Common myeloid progenitor, CD34-positive (primary cell): ENCODE measurements at places on chromosomes 6 and 20.

GRCh38 chr6:158185729-158186456 is 17.7 kb downstream of the GTF2H5 start:
- DNase-seq = no peak

DNA sequence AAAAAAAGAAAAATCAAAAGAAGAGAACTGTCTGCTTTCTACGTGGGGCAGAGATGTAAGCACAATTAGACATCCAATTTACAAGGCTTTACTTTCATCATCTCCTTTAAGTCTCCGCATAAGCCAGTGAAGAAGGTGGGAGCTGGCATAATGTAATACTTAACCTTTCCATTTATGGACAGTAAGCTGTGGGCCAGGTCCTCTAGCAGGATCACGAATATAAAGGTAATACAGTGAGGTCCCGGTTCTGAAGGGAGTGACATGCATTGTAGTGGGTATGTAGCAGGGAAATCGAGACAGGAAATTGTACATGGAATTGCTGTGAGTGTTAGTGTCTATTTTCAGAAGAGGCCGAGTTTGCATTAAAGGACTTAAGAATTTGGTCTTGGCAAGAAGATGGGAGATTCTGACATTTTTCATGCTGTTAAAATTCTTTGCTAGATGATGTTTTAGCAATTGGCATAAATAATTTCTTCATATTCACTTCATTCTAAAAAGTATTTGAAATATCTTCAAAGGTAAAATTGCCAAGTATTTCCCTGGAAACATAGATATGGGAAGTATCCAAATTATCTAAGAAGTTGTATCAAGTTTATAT is 20.4 kb upstream of the POPDC3 start:
- no peak for DNase-seq

DNA sequence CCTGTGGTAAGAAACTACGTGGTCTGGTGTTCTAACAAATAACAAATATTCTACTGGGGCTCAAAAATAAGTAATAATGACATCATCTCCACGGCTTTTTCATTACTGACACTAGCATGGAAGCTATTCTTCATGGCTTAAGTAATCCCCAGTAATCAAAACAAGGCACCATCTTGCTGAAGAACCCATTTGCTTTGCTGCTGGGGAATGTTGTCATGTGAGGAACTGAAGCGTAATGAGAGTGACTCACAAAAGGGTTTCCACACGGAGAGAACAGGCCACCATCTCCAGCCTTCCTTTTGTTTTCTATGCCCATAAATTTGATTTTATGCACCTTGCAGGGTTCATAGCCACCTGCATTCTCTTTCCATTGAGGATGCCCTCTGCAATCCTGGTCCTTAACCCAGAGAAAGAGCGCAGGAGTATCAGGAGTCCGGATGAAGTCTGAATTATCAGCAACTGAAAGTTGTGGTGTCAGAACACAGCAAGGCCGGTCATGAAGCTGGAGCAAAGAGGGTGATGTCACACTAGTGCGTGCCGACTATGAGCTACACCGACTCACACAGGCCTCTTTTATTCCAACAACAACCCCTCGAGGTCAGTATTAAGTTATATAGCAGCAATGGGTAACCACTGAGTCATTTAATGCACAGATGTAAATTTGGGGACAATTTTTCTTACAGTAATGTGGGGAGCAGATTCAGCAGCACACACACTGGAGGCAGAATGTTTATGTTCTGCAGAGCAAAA is 173.7 kb upstream of the SSTR4 start:
- no peak for DNase-seq

DNA sequence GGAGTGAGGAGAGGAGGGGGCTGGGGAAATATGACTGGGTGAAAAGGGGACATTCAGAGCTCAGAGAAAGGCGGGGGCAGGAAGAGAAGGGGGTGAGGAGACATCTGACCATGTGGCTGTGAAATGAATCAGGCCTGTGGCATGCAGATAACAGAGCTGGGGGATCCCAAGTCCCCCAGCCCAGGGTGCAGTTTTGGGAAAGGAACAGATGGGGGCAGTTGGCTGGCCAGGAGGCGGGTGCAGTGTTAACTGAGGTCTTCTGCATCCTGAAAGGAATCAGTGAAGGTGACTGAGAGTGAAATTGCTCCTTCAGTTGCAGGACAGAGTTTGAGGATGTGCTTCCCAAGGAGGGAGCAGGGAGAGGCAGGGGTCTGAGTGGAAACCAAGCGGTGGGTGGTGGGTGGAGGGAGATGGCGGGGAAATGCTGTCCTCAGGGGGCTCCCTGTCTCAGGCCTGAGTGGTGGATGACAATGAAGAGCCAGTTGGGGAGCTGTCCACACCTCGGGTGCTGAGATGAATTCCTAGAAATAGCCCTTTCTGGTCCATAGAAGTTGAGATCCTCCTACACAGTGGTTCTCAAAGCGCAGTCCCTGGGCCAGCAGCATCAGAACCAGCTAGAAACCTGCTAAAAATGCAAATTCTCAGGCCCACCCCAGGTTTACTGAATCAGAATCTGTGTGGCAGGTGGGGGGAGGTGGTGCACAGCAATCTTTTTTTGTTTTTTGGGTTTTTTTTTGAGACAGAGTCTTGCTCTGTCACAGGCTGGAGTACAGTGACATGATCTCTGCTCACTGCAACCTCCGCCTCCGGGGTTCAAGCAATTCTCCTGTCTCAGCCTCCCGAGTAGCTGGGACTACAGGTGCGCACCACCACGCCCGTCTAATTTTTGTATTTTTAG is 26.0 kb upstream of the CCDC167 start:
- no peak for DNase-seq

GRCh38 chr6:55974688-55975087 is 99.3 kb upstream of the BMP5 start:
- no peak for DNase-seq

GRCh38 chr6:109872968-109873545 is 105.1 kb upstream of the GPR6 start:
- peak; percentile 32 for DNase-seq

DNA sequence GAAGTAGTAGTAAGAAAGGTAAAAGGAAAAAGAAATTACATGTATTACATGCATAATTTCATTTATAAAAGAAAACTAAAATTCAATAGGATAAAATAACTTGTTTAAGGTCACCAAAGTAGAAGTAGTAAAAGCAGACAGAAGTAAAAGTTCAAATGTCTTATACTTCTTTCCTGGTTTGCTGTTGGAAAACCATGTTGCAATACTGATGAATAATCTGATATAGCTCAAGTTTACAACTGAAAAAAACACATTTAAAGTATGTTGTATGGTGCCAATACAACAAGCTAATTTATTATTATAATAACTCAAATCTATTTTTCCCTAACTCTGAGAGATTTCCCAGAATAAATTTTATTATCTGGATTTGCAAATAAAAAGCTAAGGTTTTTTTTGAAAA is 78.3 kb downstream of the PHIP start:
- no peak for DNase-seq

- no peak for DNase-seq
These were observed 7.4 kb upstream of the FGD2 start for GRCh38 chr6:36997811-36998722.

DNA sequence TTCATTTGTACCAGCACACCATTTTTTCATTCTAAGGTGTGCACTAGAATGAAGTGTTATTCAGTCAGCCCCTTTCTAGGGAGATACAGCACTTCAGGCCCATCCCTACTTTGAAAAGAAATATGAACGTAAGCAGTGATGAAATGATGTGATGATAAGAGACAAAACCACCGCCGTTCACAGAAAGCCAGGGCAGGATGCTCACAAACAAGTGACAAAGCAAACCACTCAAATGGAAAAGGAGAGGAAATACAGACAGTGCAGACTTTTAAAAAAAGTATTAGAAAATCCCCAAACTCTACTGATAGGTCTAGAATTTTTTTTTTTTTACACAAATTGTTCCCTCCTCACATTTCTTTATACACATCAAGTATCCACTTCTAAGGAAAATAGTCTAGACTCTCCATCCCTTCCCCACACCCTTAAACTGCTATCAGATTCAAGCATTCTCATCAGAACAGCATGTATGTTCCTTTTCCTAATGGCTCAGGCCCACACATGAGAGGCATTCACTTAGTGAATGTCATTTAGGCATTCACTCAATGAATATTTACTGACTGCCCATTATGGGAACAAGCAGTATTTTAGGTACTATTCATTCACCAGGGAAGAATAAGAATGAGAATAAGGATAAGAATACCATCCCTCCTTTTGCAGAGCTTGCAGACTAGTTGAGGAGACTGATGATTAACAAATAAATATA is 243.5 kb downstream of the GMPR start:
- no peak for DNase-seq

GRCh38 chr20:29326376-29327070 is 1930.9 kb upstream of the DEFB115 start:
- no peak for DNase-seq

DNA sequence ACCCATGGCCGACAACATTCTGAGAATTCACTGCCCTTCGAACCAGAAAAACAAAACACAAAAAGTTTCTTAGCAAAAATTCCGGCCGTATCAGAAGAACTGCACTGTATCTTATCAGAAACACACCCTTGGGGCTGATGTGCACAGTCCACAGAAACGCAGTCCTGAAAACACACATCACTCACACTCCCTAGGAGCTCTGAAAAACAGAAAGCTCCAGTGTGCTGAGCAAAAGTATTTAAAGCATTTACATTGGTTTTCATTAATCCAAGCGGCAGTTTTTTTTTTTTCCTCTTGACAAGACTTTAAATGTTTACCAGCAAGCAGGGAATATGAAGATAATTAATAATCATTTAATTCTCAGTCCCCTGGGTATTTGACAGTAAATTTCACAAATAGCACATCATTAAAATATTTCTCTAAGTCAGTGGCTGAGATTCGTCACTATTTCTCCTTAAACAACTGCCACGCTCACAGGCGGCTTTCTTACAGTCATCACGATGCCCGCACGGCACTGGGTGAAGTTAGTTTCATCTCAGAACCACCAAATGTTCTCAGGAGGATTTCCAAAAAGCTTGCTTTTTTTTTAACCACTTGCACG is 13.3 kb downstream of the NFATC2 start:
- no peak for DNase-seq

- no peak for DNase-seq
These were observed 109.0 kb downstream of the FUT9 start for GRCh38 chr6:96124778-96125177.

DNA sequence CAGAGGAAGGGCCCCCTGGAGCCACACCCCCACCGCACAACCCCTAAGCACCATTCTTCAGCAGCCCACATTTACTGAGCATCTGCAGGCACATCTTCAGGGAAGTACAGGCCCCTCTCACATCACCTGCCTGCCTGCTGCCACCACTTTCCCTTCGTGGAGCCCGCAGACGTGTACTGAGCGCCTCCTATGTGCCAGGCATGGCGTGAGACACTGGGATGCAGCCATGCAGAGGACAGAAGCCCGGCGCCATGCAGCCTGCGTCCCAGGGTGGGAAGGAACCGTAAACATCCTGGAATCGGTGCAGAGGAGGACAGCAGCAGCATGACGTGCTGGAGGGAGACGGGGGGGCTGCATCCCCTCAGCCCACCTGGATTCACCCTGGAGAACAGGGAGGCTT is 78.1 kb downstream of the GRM4 start:
- DNase-seq = no peak

GRCh38 chr6:21478883-21479539 is 114.5 kb upstream of the SOX4 start:
- DNase-seq = no peak

DNA sequence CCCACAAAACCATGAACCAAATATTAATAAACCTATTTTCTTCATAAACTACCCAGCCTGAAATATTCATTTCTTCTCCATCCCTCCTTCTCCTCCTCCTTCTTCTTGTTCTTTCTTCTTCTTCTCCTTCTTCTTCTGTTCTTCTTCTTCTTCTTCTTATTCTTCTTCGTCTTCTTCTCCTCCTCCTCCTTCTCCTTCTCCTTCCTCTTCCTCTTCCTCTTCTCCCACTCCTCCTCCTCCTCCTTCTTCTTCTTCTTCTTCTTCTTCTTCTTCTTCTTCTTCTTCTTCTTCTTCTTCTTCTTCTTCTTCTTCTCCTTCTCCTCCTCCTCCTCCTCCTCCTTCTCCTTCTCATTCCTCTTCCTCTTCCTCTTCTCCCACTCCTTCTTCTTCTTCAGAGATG is 5.0 kb upstream of the TMEM74B start:
- no peak for DNase-seq

DNA sequence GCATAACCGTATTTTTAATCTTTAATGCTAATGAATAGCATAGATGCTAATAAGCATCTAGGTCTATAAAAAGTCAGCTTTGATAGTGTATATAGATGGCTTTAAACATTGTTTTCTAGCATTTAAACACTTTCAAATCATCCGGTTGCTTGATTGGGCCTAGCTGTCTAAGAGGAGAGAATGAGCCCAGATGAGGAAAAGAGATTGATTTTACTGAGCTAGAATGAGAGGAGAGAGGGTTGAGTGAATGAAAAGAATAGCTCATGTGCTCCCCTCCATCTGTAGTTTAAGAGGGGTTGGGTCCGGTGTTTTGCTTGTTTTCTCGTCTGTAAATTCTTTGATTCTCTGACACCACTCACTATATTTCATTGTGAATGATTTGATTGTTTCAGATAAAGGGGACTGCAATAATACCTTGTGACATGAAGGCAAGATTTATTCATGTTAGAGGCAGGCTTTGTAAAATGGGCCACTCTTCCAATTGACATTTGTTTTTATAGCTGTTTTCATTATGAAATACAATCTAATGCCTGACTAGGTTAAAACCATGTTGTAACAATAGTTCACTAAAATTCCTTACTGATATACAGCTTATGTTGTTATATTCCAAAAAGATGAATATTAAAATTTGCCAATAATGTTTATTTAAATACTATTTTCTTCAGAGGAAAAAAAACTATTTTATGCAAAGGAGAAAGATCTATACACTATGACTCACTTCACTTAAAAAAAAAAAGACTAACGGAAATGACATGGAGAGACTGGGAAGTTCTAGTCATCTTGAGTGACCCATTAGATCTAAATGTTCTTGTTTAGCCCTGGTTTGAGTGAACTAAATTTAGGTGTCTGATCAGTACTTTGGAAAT is 3.2 kb downstream of the PTPN1 start:
- peak; percentile 20 for DNase-seq

- no peak for DNase-seq
These were observed 340.6 kb upstream of the SASH1 start for GRCh38 chr6:148001844-148002642.

- no peak for DNase-seq
These were observed 134.3 kb upstream of the AHI1 start for GRCh38 chr6:135631821-135632220.

DNA sequence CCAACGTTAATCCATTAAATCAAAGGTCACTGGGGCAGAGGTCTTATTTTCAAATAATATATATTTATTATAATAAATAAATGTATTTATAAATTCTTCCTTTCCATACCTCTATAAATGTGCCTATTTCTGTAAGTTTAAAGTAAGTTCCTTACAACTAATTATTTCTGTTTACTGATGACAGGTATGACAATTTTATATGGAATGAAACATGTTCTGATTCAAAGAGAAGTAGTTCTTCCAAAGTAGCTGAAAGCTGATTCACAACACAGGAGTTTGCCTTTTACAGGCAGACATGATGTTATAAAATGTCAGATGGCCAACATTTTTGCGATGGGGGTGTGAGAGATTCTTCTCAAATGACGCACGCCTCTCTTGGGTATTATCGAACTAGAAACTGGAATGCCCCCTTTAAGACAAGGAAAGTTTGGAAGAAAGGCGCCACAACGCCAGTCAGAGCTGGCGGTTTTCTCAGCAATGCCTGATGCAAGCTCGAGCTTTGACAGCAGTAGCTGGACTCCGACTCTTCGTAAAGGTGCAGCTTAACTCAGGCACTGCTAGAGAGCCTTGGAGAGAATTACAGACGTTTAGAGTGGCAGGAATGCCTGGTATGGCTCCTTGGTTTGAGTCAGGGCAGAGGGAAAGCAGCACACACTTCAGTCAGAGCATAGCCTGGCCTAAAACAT is 92.1 kb downstream of the FOXC1 start:
- no peak for DNase-seq

GRCh38 chr20:57412347-57413029 is 21.3 kb downstream of the RBM38 start:
- no peak for DNase-seq
